Stimulated activated CD4-positive, alpha-beta T cell treated with anti-CD3 and anti-CD28 coated beads, Interleukin-1b, Interleukin-23, amount 100 ng/mL, for 1 hour (primary cell): ENCODE measurements at places on chromosomes 1 and 21.

GRCh38 chr1:72579629-72580028 lies 297.3 kb upstream of the NEGR1 start:
- no peak for DNase-seq

DNA sequence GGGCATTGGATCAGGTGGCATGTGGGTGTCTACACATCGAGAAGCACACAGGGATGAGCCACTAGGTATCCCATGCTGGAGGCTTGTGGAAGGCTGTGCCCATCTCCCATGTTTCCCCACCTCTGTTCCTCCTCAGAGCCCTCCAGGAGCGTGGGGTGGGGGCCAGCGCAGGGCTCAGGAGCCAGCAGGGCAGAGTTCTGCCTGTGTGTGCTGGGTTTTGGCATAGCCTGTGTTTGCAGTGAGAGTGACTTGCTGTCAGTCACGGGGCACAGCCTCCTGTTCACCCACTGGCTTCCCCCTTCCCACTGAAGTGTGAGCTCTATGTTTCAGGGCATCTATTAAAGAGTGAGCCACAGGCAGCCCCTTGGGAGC lies 10.4 kb downstream of the IBA57 start:
- DNase-seq = no peak

DNA sequence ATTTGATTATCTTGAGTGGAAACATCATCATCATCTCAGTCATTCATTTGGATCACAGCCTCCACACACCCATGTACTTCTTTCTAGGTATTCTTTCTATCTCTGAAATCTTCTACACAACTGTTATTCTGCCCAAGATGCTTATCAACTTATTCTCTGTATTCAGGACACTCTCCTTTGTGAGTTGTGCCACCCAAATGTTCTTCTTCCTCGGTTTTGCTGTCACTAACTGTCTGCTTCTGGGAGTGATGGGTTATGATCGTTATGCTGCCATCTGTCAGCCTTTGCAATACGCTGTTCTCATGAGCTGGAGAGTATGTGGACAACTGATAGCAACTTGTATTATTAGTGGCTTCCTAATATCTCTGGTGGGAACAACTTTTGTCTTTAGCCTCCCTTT lies 19.3 kb downstream of the OR10R2 start:
- DNase-seq = no peak

- DNase-seq = no peak
Measured at GRCh38 chr1:61142726-61143500, 60.6 kb downstream of the NFIA start.

DNA sequence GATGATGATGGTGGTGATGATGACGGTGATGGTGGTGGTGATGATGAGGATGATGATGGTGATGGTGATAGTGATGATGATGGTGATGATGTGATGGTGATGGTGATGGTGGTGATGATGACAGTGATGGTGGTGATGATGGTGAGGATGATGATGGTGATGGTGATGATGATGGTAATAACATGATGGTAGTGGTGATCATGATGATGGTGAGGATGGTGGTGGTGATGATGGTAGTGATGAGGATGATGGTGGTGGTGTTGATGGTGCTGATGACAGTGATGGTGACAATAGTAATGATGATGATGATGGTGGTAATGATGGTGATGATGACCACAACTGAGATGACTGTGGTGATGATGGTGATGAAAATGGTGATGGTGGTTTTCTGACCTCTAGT lies 4.9 kb downstream of the ACTRT2 start:
- no peak for DNase-seq

GRCh38 chr1:185316163-185317033 lies 645 bp downstream of the IVNS1ABP start:
- DNase-seq = peak; percentile 87

GRCh38 chr1:177423090-177423489 lies 252.3 kb downstream of the BRINP2 start:
- no peak for DNase-seq

DNA sequence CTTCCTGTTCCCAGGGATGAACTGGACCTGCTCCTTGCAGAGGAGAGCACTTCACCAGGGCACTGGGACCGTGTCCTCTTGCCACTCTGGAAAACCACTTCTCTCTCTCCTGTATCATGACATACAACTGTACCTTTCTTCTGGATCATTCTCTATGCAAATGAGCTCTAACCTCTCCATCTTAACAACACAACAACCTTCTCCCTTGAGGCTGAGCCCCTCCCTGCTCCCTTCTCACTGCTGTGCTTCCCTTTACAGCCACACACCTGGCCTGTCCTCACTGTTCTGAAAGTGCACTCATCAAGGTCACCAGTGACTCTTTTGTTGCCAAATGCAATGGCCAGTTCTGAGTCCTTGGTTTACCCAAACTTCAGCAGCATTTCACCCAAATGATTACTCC lies 54.5 kb upstream of the MRPS6 start:
- DNase-seq = no peak

DNA sequence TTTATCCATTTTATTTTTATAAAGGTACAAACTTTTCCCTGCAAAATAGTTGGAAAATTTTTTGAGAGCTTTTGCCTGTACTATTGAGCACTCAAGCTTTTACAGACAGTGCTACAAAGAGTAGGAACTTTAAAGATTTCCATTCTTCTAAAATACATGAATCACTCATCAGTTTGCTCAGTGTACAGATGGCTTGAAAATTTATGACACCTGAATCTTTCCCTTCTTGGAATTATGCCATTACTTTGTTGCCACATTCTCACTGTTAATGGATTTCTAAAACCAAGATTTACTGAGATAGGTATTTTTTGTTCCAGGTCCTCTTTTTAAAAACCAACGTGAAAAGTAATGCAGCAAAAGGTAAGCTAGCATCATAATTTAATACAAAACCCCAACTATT lies 76.0 kb downstream of the GPATCH2 start:
- no peak for DNase-seq

GRCh38 chr1:223500560-223501425 lies 107.6 kb downstream of the CCDC185 start:
- no peak for DNase-seq

- no peak for DNase-seq
Measured at GRCh38 chr1:197559655-197560054, 215.6 kb downstream of the DENND1B start.

DNA sequence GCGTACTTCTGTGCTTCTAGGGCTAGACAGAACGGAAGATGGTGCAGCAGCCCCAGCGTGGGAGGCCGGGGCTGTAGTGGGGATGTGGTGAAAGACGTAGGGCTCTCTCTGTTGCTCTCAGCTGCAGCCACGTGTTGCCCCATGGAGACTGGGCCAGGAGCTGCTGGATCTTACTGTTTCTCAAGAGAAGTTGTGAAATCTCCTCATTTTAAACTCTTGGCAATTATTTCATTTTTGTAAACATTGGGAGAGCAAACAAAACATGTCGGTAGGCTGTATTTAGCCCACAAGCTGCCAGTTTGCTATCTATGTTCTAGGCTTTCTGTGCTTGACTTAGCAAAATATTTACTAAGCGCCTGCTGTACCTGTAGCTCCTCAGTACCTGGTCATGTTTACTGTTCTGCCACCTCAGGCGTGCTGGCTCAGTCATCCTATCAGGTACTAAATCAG lies 15.9 kb upstream of the ELOA start:
- no peak for DNase-seq

- no peak for DNase-seq
Measured at GRCh38 chr21:45091550-45092322, 17.4 kb downstream of the ADARB1 start.

DNA sequence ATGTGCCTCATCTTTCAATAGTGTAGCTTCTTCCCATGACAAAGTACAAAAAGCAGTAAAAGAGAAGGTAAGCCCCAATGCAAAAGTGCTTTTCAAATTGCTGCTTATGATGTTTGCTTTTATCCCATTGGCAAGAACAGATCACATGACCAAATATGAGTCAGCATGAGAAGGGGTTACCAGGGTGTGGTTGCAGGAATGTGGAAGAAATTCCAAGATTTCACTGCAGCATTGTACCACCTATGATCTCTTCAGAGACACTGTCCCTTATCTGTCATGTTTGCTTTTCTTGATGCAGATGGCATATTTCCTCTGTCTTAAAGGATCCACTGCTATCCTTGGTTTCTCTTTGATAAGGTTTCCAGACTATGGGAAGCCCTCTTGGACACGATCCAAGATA lies 1006.9 kb upstream of the PRMT6 start:
- DNase-seq = no peak

- DNase-seq = no peak
Measured at GRCh38 chr1:185570962-185571361, 163.2 kb upstream of the HMCN1 start.

DNA sequence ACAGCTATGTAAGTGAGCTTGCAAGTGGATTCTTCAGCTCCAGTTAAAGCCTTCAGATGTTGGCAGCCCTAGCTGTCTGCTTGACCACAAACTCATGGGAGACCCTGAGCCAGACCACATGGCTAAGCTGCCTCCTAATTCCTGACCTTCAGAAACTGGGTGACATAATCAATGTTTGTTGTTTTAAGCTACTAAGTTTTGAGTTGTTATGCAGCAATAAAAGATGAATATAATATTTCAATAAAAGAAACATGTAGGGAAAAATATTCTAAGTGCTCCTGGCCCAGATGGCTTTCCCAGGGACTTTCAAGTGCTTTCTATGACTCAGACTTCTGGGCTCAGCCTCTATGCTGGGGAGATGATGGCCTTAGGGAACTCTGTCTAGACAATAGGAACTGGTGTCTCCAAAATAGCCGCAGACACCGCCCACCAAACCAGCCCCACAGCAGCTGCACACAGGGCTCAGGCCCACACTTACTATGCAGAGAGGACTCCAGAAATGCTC lies 20.3 kb upstream of the AZIN2 start:
- DNase-seq = no peak
